GM12878 (cell line): ENCODE measurements at places on chromosomes 6 and 20. TPM values are rescaled to one million over a fixed set of nuclear protein-coding genes. Genes with fewer than 3 reads are reported as not detected.

The DLL1 gene
- 0.54 and 0.88 TPM in 2 replicates for total RNA-seq

The STMND1 gene
- not detected in 2 replicates for total RNA-seq

The GRM1 gene
- 0.05 TPM in 1 of 2 replicates, not detected in the other for total RNA-seq

The ACTL10 gene
- total RNA-seq, result 3.6 and 3.7 TPM in 2 replicates

The SLC22A3 gene
- total RNA-seq, result 0.05 and 0.15 TPM in 2 replicates

The GPR63 gene
- 3.6 and 3.8 TPM in 2 replicates for total RNA-seq

The FOXA2 gene
- total RNA-seq, result not detected in 2 replicates

The RBPJL gene
- 0.18 TPM in 1 of 2 replicates, not detected in the other for total RNA-seq

The NHSL1 gene
- 1.2 and 2.7 TPM in 2 replicates for total RNA-seq

The FRMD1 gene
- not detected in 2 replicates for total RNA-seq

The TEAD3 gene
- total RNA-seq, result 0.28 TPM in 1 of 2 replicates, not detected in the other

DNA sequence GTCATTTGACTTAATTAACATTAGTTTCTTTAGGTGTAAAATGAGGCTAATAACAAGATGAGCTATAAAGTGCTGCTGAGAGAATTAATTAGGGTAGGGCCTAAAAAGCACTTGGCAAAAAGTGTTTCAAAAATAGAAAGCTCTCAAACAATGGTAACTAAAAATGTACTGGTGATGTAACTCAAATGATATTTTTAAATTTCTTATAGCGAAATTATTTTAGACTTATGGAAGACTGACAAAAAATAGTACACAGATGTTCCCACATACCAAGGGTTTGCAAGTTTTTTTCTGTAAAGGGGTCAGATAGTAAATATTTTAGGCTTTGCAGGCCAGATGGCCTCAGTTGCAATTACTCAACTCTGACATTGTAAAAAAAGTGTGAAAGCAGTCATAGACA, 190.7 kb upstream of the UFL1 start:
- no peak overlapping the region for H3K27ac ChIP-seq
- H3K36me3 ChIP-seq, result no peaks in the 10 kb centered on the region
- no peak overlapping the region for H3K4me3 ChIP-seq
- no peaks in the 10 kb centered on the region for H3K27me3 ChIP-seq
- DNase-seq, result no peak
- no peaks in the 10 kb centered on the region for H3K4me1 ChIP-seq

DNA sequence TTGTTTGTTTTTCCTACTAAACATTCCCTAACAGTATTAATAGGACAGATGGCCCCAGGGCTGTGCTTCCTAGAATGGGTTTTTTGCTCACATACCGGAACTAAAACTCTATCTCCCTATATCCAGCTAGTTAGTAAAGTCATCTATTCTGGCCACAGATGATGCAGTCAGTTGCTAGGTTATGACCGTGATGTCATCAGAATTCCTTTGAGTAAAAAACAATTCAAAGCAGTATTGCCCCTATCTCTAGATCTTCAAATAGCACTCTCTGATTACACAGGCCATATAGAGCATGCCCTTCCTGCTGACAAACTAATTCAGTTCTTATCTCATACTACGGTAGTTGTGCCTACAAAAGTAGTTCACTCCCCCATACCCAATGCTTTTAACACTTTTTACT, 17.9 kb upstream of the ZNF451 start:
- no peak overlapping the region for H3K4me3 ChIP-seq
- DNase-seq, result no peak
- H3K27ac ChIP-seq, result no peak overlapping the region
- 0 out of 2 replicates have a peak, but pooled peaks cover 6% of the 10 kb centered on the region for H3K36me3 ChIP-seq
- no peaks in the 10 kb centered on the region for H3K4me1 ChIP-seq

DNA sequence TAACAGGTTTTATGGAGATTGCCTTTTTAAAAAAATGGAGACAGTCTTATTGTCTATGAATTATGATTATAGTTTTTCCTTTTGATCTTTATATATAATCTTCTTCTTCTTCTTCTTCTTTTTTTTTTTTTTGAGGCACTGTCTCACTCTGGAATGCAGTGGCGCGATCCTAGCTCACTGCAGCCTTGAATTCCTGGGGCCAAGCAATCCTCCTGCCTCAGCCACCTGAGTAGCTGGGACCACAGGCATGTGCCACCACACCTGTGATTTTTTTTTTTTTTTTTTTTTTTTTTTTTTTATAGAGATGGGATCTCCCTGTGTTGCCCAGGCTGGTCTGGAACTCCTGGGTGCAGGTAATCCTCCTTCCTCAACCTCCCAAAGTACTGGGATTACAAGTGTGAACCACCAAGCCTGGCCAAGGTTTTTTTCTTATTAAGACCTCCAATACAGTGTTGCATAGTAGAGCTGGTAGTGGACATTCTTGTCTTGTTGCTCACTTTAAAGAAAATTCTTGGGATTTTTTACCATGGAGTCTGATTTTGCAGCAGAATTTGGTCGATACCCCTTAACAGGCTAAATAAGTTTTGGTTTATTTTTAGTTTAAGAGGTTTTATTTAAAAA, 46.5 kb downstream of the STK4 start:
- H3K27me3 ChIP-seq, result no peaks in the 10 kb centered on the region
- no peak for DNase-seq
- H3K4me3 ChIP-seq, result no peak overlapping the region
- no peak overlapping the region for H3K27ac ChIP-seq
- peaks cover 42% of the 10 kb centered on the region for H3K36me3 ChIP-seq

- H3K27ac ChIP-seq, result peak within 1 kb of the TSS; percentile 82
- H3K4me3 ChIP-seq, result peak within 1 kb of the TSS; percentile 63
- H3K36me3 ChIP-seq, result no peaks in the 10 kb centered on the region
- peaks cover 14% of the 10 kb centered on the region for H3K4me1 ChIP-seq
- H3K27me3 ChIP-seq, result no peaks in the 10 kb centered on the region
These were observed at the start of gene PTK6 for GRCh38 chr20:63536997-63537524. Gene PTK6, minus strand, starts transcription at chr20:63537376. Its CDS starts 62 bp downstream, at chr20:63537314.

- H3K4me1 ChIP-seq, result no peaks in the 10 kb centered on the region
- no peaks in the 10 kb centered on the region for H3K36me3 ChIP-seq
- DNase-seq, result no peak
- H3K27me3 ChIP-seq, result no peaks in the 10 kb centered on the region
These were observed 1339.4 kb downstream of the GRIK2 start for GRCh38 chr6:102732898-102733297.

DNA sequence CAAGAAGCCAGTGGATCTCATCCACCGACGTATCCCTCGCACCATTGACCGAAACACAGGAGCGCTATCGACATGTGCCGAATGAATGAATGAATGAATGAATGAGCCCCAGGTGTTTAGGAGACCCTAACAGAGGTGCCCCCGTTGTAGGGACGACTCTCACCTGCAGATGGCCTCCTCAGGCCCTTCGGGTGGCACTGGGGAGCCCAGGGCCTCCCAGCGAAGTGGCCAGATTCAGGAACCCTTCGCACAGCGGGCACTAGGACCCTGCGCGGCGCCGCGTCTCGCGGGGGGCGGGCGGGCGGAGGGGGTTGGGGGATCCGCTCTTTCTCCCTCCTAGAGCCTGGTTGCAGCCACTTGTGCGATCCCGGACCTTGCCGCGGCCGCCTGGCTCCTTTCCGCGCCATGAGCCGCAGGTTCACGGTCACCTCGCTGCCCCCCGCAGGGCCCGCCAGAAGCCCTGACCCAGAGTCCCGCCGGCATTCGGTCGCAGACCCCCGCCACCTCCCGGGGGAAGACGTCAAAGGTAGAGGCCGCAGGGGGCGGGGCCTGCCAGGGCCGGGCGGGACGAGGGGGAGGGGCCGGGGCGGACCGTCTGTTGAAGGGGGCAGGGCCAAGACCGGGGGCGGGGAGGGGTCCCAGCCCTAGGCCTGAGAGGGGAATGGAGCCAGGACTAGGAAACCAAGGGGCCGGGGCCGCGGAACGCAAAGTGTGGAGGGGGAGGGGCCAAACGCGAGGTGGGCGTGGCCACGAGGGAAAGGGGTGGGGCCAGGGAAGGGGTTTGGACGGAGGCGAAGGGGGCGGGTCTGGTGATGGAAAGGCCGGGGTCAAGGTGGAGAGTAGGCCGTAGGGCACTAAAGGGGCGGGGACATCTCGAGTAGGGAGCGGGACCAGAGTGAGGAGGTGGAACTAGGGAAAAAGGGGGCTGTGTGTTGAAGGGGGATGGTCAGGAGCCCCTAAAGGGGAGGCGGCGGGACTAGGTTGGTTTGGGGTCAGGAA, 7.4 kb upstream of the SLC12A5 start:
- no peaks in the 10 kb centered on the region for H3K4me1 ChIP-seq
- DNase-seq, result no peak
- H3K36me3 ChIP-seq, result no peaks in the 10 kb centered on the region
- H3K4me3 ChIP-seq, result peak overlapping the region; percentile 72
- peaks cover under 1% of the 10 kb centered on the region for H3K27me3 ChIP-seq

- no peaks in the 10 kb centered on the region for H3K27me3 ChIP-seq
- H3K36me3 ChIP-seq, result no peaks in the 10 kb centered on the region
- H3K27ac ChIP-seq, result no peak overlapping the region
- no peak for DNase-seq
- no peak overlapping the region for H3K4me3 ChIP-seq
- no peaks in the 10 kb centered on the region for H3K4me1 ChIP-seq
These were observed 699.9 kb downstream of the FRK start for GRCh38 chr6:115360602-115361325.

DNA sequence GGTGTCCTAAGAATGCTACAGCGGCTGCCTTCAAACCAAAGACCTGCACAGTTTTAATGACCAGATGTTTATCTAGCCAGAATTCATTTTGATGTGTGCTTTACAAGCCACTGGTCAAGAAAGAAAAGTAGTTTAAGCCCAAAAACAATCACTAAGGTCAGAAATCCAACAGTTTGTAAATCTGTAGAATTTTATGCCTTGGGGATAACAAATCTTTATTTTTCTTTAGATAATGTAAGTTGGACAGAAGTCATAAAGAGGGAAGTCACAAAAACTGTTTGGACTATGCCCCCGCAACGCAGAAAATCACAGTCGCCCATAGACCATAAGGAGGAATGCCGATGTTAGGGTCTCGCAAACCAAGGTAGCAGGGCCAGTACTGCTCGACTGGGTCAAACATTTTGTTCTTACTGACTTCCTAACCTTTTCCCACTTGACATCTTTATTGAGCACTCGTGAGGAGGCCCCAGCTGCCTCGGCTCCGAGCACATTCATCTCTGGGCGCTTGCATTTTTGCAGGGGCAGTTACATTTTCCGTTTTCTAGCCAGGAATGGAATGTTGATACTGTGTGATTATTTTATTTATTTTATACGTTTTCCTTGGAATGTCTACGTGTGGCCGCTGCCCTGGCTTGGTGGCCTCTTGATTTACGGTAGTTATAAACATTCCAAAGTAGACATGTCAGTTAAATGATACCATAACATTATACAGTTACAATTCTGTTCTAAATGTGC, 56.7 kb upstream of the APCDD1L start:
- no peaks in the 10 kb centered on the region for H3K27me3 ChIP-seq
- no peak for DNase-seq

DNA sequence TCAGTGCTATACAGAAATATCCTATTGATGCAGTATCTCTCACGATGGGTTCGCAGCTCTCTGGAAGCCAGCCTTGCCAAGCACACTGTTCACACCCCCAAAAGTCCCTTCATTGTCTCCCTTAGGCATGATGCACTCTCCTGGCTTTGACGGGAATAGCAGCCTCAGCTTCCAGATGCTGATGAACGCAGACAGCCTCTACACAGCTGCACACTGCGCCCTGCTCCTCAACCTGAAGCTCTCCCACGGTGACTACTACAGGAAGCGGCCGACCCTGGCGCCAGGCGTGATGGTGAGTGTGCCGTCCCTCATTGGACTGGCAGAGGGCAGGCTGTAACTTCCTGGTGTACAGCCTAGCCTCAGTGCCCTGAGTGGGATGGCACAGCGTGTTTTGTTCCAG, 60.0 kb upstream of the PBOV1 start:
- no peaks in the 10 kb centered on the region for H3K4me1 ChIP-seq
- no peak overlapping the region for H3K4me3 ChIP-seq
- H3K27ac ChIP-seq, result no peak overlapping the region
- no peaks in the 10 kb centered on the region for H3K36me3 ChIP-seq

DNA sequence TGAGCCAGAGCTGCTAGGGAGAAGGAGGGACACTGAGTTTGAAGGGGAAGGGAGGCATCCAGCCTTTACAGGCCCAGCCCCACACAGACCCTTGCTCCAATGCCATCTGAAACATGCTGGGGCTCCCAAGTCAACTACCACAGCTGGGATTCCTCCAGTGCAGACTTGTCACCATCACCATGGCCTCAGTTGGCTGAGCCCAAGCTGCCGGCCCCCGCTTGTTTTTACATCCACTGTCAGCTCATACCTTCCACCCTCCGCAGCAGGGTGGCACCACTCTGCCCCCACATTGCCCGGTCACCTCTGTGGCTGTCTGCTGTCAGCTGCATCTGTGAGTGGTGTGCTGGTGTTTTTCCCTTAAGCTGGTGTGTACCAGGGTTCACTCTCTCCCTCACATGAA, 26.1 kb downstream of the GFOD1 start:
- H3K36me3 ChIP-seq, result peaks cover 14% of the 10 kb centered on the region
- H3K4me3 ChIP-seq, result no peak overlapping the region
- no peak overlapping the region for H3K27ac ChIP-seq
- no peak for DNase-seq
- H3K27me3 ChIP-seq, result no peaks in the 10 kb centered on the region

DNA sequence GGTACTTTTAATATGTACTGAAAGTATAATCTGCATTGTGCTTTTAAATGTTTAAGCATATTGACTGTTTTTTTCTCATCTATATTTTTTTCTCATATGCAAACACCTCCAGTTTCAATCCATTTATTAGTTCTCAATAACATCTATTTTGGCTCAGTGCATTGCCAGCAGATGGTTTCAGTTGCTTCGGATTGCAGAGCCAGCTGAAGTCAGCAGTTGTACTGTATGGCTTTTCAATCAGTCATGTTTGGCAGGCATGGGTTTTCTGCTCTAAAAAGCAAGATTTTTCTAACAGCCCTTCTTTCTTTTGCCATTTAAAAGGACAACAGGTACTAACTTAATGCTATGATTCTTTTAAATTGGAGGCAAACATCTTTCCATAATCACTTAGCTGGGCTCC, 121.2 kb downstream of the CD109 start:
- H3K27me3 ChIP-seq, result no peaks in the 10 kb centered on the region
- DNase-seq, result no peak
- no peaks in the 10 kb centered on the region for H3K4me1 ChIP-seq
- H3K36me3 ChIP-seq, result no peaks in the 10 kb centered on the region
- H3K27ac ChIP-seq, result no peak overlapping the region

GRCh38 chr6:156183678-156184077, 593.5 kb upstream of the ARID1B start:
- no peaks in the 10 kb centered on the region for H3K36me3 ChIP-seq
- no peaks in the 10 kb centered on the region for H3K27me3 ChIP-seq
- no peak overlapping the region for H3K4me3 ChIP-seq
- H3K4me1 ChIP-seq, result no peaks in the 10 kb centered on the region
- H3K27ac ChIP-seq, result no peak overlapping the region

DNA sequence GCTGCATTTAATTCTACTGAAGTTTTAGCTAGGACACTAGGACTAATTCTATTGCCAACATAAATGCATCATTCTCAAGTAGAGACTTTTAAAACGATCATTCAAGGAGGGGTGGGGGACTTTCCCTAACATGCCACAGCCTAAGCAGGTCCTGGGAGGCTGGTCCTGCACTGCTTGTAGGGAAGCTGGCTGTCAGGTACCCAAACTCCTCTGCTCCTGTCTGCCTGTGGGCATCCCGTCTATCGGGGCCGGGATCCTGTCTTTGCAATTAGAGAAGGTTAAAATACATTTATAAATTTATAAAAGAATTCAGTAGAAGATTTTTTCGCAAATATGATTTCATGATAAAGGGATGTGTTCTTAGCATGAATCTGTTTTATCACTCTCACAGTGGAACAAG, 51.6 kb upstream of the MPC1 start:
- DNase-seq, result no peak
- no peak overlapping the region for H3K27ac ChIP-seq
- no peaks in the 10 kb centered on the region for H3K36me3 ChIP-seq
- no peak overlapping the region for H3K4me3 ChIP-seq
- H3K27me3 ChIP-seq, result no peaks in the 10 kb centered on the region

- H3K27ac ChIP-seq, result peak overlapping the region; percentile 88
- peak overlapping the region; percentile 39; the same call in 1 of the 2 replicates for H3K4me3 ChIP-seq
- peaks cover 40% of the 10 kb centered on the region for H3K4me1 ChIP-seq
- H3K36me3 ChIP-seq, result no peaks in the 10 kb centered on the region
These were observed 125.2 kb downstream of the HIVEP2 start for GRCh38 chr6:142819603-142820337.
